ENCODE measurements at places on chromosomes 12 and 14.

GRCh38 chr12:13175499-13175898 is 21.0 kb upstream of the EMP1 start:
- no peak for DNase-seq

DNA sequence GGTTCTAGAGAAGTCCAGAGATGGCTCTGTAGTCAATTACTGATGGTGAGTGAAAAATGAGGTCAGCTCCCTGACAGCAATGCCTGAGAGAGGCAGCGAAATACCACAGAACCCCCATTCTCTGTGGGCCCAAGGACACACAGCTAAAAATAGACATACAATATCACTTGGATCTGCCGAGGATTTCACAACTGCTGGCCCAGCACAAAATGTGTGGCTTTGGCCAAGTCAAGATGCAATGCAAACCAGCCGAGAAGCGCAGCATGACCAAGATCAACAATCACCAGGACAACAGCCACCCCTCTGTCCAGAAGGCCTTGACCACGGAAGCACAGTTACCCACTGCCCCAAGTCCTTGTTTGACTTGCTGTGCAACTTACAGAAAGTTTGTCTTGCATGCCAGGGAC is 52.2 kb downstream of the CKAP4 start:
- DNase-seq = no peak

DNA sequence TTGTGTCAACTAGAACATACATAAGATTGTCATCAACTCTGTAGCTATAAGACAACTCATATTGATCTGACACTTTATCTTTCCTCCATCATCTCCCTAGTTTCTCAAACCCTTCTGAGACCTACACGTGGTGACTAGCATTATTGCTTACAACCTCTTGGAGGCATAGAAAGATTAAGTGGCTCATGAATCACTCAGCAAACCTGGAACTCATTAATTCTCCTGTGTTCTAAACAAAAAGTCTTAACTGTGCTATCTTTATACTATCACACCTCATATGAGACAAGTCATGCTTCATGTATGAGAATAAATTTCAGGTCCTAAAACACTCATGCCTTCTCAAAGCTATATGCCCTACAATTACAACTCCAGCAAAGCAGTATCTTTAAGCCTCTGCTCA is 408.6 kb upstream of the SYT1 start:
- no peak for DNase-seq

- DNase-seq = no peak
These were observed 865 bp downstream of the RGS6 start for GRCh38 chr14:71933001-71933587.

DNA sequence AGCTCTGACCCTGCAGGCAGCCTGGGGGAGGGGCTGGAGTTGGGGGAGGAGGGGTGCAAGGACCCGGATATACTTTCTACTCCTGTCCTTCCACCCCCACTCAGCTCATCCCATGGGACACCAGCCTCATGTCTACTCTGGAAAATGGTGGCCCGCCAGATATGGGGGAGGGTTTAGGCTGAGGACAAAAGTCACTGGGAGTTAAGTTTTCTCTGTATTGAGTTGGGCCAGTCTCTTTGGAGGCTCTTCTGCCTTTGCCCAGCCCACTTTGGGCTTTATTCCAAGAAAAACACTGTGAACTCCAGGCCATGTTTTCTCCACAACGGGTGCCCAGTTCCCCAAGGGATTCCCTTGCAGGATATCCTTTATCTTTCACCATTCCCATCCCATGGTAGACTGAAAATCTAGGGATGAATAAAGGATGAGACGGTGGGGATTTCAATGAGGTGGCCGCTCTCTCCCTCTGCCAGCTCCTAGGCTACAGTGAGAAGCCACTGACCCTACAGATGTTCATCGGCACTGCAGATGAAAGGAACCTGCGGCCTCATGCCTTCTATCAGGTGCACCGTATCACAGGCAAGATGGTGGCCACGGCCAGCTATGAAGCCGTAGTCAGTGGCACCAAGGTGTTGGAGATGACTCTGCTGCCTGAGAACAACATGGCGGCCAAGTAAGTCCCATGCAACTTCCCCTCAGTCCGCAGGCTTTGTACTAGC is 4.9 kb downstream of the NFATC4 start:
- DNase-seq = no peak

GRCh38 chr12:57003395-57003794 is 3.0 kb downstream of the ZBTB39 start:
- no peak for DNase-seq

GRCh38 chr14:96265383-96266095 is 9.5 kb downstream of the BDKRB1 start:
- DNase-seq = no peak

DNA sequence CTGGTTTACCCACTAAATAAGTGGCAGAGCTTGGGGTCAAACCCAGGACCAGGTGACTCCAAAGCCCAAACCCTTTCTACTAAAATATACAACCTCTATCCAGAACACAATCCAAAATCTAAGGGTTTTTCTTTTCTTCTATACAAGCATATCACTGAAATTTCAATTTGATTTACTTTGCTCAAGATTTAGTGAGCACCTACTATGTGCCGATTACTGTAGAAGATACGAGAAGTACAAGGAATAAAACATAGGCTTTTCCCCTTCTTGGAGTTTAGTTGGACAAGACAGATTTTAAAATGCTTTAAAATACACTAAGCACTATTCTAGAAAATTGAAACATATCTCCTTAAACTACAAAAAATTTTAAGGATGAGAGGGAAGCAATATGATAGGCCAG is 2.8 kb downstream of the L3HYPDH start:
- DNase-seq = no peak

DNA sequence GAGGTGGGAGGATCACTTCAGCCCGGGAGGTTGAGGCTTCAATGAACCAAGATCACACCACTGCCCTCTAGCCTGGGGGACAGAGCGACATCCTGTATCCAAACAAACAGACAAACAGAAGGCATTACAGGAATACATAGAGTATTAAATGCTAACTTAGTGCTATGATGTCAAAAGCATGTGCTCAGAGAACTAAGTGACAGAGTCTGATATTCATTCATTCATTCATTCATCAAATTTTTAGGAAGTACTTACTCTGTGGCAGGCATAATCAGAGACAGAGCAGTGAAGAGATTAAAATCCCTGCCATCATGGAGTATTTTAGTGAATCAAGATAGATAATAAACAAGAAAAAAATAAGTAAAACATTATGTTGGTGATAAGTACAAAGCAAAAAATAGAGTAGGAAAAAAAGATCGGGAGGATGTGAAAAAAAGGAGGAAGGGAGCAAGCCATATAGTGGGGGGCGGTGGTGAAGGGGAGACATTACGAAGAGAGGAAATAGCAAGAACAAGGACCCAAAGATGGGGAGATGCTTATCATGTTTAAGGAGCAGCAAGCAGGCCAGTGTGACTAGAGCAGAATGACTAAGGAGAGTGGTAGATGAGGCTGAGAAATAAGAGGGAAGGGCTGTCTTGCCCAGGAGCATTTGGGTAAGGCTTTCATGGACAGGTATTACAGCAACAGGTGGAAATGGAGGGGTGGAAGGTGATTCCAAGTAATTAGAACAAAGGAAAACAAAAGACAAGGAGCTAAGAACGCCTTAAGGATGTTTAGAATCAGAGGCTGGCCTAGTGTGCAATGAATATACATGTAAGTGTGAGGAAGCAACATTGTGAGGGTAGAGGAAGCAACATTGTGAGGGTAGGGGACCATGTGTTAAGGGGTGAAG is 2.8 kb downstream of the MAP4K5 start:
- no peak for DNase-seq

DNA sequence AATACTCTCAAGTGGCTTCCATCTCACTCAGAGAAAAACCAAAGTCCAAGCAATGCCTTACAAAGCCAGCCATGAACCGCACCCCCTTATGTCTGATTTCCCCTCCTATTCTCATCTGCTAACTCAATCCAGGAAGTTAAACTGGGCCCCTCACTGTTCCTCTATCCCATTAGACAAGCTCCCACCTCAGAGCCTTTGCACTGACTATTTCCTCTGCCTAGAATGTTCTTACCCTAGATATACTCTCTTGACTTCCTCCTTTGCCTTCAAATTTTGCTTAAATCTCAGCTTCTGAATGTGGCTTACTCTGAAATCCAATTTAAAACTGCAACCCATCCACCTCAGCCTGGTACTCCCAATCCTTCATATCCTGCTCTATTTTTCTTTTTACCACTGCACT is 257.0 kb upstream of the USP15 start:
- no peak for DNase-seq

Data from GM19239 (cell line).